ENCODE measurements at places on chromosomes 12 and 14.

- DNase-seq: no peak
Observed at GRCh38 chr14:73221945-73222344, 15.4 kb upstream of the PAPLN start.

DNA sequence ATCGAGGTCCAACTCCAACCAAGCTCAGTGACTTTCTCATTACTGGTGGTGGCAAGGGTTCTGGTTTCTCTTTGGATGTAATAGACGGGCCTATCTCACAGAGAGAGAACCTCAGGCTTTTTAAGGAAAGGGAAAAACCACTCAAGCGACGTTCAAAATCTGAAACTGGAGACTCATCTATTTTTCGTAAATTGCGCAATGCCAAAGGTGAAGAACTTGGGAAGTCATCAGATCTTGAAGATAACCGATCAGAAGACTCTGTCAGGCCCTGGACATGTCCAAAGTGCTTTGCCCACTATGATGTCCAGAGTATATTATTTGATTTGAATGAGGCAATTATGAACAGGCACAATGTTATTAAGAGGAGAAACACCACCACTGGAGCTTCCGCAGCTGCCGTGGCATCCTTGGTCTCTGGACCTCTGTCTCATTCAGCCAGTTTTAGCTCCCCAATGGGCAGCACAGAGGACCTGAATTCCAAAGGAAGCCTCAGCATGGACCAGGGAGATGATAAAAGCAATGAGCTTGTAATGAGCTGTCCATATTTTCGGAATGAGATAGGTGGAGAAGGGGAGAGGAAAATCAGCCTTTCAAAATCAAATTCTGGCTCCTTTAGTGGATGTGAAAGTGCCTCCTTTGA is 343.5 kb upstream of the RGS6 start:
- DNase-seq: no peak

DNA sequence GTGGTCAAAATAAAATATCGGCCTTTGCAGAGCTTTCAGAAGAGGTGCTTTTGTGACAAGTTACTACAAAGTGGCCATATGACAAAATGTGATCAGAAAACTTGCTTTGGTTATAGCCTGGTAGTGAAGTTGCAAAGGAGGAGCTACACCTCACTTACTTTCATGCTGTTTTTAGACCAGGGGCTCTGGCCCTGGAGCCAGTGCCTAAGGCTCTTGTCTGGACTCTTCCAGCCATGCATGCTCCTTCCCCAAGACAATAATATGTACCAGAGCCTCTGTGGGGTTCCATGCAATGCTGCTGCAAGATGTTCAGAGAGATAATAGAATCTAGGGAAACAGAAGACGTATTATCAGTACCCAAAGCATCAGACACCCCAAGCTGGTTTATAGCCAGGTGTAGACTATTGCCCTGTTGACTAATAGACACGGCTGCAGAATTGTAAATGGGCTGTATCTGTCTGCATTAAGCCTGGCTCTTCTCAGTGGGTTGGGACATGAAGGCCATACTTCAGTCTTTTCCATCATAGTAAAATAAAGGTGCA is 88.5 kb downstream of the EGLN3 start:
- no peak for DNase-seq

- no peak for DNase-seq
Observed at GRCh38 chr12:67048371-67048770, 220.8 kb upstream of the CAND1 start.

GRCh38 chr12:66044731-66045130 is 85.8 kb downstream of the LLPH start:
- no peak for DNase-seq

DNA sequence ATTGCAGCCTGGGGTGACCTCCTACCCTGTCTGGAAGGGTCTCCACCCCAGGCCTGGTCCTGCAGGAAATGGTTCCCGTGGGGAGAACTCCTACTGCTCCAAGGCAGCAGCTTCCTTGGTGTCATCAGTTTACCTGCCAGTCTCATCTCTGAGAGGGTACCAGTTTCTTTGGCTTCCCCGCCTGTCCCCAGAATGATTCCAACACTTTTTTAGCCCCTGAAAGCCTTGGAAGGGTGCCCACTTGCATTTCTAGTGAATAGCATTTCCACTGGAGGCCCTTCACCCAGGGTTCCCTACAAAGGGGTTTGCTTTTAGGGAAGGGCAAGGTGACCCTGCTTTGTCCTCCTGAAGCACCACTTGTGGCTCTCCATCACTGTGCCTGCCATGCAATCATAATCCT is 284.3 kb downstream of the ZFP36L1 start:
- DNase-seq: no peak

DNA sequence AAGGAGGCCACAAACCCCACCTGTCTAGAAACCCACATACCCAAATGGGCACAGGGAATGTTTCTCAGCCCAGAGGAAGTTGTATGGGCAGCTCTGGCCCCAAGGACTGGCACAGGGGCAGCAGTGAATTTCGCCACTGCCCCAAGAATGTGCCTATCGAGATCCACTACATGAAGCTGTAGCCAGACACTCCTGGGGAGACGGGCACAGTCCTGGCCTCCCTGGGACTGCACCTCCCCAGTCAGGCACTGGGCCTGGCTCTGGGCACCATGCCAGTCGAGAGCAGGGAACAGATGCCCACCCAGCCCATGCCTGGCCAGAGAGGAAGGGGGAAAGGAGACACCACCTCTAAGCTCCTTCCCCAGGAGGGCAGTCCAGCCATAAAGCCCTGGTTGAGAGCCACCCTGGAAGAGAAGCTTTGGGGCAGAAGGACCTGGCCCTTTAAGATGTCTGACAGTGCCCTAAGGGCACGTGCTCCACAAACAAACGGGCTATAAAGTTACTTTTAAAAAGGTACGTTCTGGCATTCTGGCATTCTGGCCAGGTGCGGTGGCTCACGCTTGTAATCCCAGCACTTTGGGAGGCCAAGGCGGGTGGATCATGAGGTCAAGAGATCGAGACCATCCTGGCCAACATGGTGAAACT is 8.4 kb downstream of the ADCY6 start:
- no peak for DNase-seq

- DNase-seq: no peak
Observed at GRCh38 chr12:78316631-78317468, 486.2 kb downstream of the NAV3 start.

DNA sequence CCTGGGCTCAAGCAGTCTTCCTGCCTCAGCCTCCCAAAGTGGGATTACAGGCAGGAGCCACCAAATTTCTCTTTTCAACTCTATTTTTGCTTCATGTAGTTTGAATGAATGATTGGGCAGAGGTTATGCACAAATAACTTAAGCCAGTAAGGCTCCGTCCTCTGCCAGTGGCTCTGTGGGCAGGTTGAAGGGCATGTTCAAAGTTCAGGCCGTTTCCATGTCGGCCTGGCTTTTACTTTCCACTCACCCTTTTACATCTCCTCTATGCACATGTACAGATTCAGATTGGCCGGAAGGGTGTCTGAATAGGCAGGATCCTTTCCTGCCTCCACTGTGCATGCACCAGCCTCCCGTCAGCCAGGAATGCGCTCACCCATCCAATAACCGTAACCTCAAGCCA is 132.3 kb downstream of the EML1 start:
- no peak for DNase-seq

- no peak for DNase-seq
Observed at GRCh38 chr14:96232506-96232905, 23.5 kb upstream of the BDKRB1 start.

GRCh38 chr14:75188520-75189268 is 12.3 kb upstream of the TMED10 start:
- no peak for DNase-seq

- no peak for DNase-seq
Observed at GRCh38 chr12:89856431-89856830, 147.8 kb upstream of the ATP2B1 start.

- DNase-seq: no peak
Observed at GRCh38 chr12:18135509-18135908, 45.5 kb upstream of the RERGL start.

GRCh38 chr12:4119157-4119761 is 154.3 kb upstream of the CCND2 start:
- no peak for DNase-seq

GRCh38 chr12:89781946-89782550 is 73.4 kb upstream of the ATP2B1 start:
- DNase-seq: no peak

DNA sequence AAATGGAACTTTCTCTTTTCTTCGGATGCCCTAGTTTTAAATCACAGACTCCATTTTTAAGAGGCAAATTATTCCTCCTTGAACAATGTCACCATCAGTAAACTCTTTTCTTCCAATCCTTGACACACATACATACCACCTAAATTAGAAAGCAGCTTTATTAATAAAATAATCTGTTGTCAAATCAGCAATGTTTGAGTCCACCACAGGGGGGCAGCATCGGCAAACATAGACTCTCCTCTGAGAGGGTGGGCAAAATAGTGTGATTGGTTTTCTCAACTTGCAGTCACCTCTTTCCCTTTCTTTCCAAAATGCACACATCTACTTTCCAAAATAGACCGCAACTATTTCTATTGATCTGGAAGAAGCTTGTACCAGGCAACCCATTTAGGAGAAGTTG is 438.4 kb upstream of the OR4E1 start:
- no peak for DNase-seq

DNA sequence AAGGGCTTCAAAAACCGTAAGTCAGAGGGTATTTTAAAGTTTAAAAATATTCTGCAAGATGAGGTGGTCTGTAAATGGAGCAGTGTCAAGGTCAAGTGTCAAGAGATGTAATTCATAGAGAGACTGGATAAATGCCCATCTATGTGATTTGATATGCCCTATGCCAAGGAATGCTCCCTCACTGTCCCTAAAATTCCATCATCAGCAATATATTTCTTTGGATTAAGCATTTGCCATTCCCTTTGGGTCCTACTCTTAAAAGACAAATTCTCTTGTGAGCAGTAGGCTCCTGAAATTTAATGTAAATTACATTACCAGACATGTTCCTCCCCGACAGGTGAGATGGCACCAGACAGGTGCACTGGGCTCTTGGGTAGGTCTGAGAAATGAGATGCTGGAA is 16.0 kb upstream of the FOS start:
- DNase-seq: no peak

DNA sequence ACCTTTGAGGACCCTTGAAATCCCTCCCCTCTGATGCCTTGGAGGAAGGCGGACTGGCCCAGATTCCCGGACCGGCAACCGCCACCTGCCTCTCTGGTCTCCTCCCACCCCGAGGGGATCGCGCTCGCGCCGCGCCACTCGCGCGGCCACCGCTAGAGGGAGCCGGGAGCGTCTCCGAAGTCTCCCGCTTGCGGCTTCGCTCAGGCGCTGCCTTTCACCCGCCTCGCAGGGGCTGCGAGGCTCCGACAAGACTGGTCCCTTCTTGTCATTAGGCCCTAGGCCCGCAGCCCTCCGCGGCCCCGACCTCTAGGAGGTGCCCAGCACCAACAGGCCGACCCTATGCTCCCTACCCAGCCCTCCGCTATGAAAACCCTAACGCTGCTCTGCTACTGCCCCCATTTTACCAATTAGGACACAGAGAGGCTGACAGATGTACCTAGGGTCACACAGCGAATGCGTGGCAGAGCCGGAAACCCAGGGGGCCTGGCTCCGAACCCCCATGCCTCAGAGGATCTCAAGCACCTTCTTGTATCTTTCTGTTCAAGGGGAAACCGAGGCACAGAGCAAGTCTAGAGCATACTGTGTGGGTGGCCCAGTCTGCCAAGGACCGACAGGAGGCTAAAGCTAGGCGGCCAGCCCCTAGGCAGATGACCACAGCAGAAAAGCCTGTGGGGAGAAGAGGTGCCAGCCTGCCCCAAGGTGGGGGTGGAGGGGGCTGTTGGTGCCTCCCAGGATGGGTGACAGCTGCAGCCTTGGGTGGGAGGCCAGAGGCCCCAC is 21.4 kb upstream of the VSX2 start:
- peak; percentile 8 for DNase-seq

GRCh38 chr12:100661300-100661951 is 87.9 kb downstream of the GAS2L3 start:
- no peak for DNase-seq

GRCh38 chr14:29222671-29223268 is 456.2 kb downstream of the FOXG1 start:
- peak; percentile 72 for DNase-seq

DNA sequence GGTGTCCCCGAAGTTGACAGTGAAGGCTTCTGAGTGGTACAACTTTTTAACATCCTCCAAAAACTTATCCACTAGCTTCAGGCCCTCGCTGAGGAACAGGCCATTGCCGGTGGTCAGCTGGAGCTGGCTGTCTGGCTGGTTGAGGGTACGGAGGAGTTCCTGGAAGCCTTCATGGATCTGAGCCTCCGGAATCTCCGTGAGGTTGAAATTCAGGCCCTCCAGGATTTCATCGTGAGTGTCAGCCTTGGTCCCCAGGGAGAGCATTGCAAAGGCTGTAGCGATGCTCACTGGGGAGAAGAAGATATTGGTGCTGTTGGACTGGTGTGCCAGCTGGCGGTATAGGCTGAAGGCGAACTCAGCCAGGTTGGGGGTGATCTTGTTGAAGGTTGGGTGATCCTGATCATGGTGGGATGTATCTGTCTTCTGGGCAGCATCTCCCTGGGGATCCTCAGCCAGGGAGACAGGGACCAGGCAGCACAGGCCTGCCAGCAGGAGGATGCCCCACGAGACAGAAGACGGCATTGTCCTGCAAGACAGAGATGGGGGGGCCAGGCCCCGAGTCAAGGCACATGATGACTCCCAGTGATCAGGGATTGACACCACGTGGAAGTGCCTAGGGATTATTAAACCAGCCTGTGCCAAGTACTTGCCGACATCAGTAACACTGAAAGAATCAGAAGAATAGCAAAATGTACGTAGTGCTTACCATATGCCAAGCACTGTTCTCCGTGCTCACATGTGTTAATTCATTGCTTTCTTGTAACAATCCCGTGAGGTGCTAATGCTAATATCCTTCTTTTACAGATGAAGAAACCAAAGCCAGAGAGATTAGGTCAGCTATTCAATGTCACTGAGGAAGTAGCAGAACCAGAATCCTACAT is 5.4 kb downstream of the SERPINA1 start:
- no peak for DNase-seq

DNA sequence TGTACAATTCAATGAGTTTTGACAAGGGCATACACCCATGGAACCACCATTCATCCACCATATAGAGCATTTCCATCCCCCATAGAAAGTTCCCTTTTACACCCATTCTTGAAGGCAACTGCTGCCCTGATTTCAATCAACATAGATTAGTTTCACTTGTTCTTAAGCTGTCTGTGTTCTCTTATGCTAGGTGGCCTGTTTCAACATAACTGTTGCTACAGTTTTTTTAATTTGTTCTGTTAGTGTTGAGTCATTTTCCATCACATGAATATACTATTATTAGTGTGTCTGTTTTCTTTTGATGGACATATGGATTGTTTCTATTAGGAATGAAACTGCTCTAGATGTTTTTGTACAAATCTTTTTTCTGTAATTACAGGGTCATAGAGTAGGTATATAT is 123.4 kb downstream of the PTPRQ start:
- DNase-seq: no peak

- DNase-seq: no peak
Observed at GRCh38 chr14:64703395-64704142, 655 bp upstream of the PLEKHG3 start.

All from hippocampal formation (tissue), 2 donors.